ENCODE measurements at places on chromosomes 1 and 21.

- peak; percentile 74 for DNase-seq
Measured at GRCh38 chr21:26967062-26967913, at the start of gene ADAMTS5. Gene ADAMTS5, minus strand, starts transcription at chr21:26967088. Its CDS starts 697 bp downstream, at chr21:26966391.

DNA sequence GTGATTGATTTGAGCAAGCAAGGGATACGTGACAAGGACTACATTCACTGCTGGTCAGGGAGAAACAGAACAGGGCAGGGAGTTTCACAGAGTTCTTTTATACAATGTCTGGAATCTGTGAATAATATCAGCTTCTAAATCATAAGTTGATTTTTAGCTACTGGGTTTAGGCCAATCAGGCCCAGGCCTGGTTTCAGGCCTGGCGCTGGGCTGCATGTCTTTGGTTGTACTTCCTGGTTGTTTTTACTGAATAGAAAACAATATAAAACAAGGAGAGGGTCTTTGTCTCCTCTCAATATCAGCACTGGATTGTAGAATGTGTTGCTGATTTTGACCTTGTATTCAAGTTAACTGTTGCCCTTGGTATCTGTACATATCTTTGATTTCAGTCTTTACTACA lies 865 bp upstream of the AMY2A start:
- DNase-seq = no peak

- DNase-seq = no peak
Measured at GRCh38 chr1:145889722-145890121, 4.1 kb upstream of the ANKRD35 start.

DNA sequence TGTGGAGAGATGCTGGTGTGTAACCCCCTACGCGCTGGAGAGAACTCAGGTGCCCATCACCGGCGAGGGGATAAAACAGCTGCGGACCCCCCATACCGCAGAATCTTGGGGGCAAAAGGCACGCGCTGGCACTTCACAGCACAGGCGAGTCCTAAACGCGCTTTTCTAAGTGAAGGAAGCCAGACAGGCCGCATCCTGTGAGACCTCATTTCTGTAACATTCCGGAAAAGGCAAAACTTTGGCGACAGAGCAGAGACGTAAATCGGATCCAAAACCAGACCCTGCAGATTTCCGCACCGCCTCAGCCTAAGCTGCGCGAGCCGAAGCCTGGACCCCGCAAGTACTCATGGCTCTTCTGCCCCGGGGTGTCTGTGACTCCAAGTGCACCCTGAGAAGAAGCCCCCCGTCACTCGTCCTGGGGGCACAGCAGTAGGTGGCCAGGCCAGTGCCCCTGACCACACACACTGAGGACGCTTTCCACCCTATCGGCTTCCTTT lies 60.9 kb downstream of the SLX9 start:
- no peak for DNase-seq

DNA sequence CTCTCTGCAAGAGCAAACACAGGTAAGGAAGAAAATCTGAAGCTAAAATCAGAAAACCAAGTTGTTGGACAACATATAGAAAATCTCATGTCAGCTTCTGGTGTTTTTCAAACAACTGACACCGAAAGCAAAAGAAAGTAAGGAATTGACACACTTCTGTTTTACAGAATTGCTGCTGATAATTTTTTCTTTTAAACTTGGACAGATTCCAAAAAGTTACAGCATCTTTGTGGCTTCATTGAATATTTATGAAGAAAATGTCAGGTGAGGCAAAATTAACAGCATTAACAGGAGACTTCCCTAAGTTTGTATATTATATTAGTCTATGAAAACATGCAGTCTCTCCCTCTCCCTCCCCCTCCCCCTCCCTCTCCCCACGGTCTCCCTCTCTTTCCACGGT lies 14.9 kb upstream of the CTSS start:
- no peak for DNase-seq

- no peak for DNase-seq
Measured at GRCh38 chr1:230270185-230270558, 156.0 kb downstream of the PGBD5 start.

DNA sequence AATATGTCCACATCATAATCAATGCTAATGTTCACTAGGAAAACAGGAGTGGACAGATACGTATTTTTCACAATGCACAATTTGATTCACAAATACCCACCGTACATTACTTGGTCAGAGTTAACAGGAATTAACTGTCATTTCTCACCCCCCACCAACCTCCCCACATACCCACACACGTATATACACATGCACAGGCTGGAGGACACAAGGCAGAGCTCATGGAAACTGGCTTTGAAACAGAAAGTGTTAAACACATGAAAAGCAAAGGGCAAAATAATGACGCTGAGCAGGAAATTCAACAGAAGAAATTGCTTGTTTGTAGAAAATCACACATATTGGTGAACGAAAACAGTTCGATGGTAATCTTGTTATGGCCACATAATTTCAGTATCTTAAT lies 188.4 kb upstream of the DMRTA2 start:
- DNase-seq = no peak

GRCh38 chr1:209993061-209993830 lies 55.2 kb downstream of the SYT14 start:
- no peak for DNase-seq

GRCh38 chr1:89732643-89733222 lies 88.1 kb upstream of the LRRC8D start:
- DNase-seq = no peak

GRCh38 chr21:46269466-46269865 lies 15.9 kb downstream of the MCM3AP start:
- DNase-seq = no peak

- peak; percentile 91 for DNase-seq
Measured at GRCh38 chr1:183416850-183417771, 1.1 kb downstream of the NMNAT2 start.

- no peak for DNase-seq
Measured at GRCh38 chr1:93665015-93665414, 16.6 kb downstream of the BCAR3 start.

DNA sequence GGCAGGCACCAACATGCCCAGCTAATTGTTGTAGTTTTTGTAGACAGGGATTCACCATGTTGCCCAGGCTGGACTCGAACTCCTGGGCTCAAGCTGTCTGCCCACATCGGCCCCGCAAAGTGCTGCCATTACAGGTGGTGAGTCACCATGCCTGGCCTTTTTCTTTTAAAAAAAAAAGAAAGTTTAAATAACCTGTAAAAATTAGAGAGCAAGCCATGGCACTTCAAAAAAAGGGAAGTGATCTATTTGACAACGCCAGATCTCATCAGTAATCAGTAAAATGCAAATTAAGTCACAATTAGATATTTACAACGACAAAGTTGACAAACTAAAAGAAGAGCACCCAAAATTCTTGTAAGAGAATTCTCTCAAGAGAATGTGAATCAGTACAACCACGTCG lies 2.9 kb upstream of the RBBP5 start:
- DNase-seq = no peak

GRCh38 chr21:32682696-32683474 lies 44.9 kb downstream of the SYNJ1 start:
- DNase-seq = no peak

GRCh38 chr1:76083189-76083588 lies 8.6 kb downstream of the ST6GALNAC3 start:
- DNase-seq = no peak

DNA sequence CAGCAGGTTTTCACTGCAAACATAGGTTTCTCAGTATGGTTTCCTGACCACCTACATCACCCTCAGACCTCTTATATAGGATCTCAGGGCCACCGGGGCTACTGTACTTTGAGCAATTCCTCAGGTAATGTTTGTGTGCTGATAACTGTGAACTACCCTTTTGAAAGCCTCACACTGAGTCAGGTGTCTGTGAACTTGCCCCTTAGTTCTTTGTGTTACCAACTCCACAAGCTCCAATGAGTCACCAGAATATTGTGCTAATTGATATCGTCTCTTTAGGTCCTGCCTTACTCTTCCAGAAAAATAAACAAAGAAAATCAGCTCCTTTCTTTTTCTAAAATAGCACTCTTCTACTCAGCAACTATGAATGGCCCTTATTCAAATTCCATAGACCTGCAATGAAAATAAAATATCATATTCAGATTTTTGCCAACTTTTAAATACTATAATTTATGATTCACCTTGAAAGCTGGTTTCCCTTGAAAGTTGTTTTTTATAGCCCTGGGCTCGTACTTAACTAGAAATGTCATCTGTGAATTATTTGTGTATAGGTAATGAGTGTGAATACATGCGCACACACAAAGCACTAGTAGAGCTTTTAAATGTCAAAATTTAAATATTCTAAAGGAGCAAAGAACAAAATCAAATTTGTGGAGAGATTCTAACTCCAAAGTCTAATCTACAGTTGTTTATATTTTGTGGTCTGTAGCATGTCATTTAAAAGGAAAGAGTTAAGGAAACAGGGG lies 88.1 kb upstream of the WARS2 start:
- DNase-seq = no peak

DNA sequence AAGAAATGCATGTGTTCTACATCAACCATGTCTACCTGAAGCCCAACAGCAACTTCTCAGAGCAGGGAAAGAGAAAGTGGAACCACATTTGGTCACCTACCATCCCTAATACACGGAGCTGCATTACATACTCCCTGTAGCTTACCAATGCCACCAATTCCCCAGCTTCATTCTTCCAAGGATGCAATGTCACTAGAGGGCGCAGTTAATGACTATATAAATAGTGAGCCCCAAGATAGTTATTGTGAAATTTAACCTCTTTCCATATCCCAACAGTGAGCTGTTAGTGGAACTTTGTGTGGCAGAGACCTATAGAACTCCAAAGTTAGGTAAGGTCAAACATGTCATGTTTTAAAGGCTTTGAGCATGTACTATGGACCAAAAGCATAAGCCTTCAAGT lies 618.3 kb downstream of the SMYD3 start:
- peak; percentile 86 for DNase-seq

GRCh38 chr1:94425821-94426484 lies 7.8 kb downstream of the ABCD3 start:
- DNase-seq = no peak

- peak; percentile 53 for DNase-seq
Measured at GRCh38 chr1:196380316-196380715, 227.9 kb downstream of the KCNT2 start.

DNA sequence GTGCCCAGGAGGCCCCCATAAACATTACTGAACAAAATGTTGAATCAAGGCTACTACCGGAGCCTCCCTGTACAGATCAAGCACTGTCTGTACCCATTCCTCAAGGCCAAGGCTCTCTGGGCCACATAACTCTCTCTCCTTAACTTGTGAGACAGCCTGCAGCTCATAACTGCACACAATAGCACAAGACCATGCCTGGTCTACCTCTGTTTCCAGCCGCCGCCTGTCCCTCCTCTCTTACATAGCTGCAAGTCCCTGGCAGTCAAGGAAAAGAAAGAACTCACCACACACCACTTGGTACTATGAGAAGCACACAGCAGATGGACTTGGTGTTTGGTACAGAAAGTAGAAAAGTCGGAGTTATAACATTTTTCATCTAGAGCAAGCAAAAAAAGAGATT lies 91.1 kb downstream of the SSBP3 start:
- DNase-seq = no peak

- no peak for DNase-seq
Measured at GRCh38 chr1:182192215-182192614, 130.7 kb upstream of the ZNF648 start.

DNA sequence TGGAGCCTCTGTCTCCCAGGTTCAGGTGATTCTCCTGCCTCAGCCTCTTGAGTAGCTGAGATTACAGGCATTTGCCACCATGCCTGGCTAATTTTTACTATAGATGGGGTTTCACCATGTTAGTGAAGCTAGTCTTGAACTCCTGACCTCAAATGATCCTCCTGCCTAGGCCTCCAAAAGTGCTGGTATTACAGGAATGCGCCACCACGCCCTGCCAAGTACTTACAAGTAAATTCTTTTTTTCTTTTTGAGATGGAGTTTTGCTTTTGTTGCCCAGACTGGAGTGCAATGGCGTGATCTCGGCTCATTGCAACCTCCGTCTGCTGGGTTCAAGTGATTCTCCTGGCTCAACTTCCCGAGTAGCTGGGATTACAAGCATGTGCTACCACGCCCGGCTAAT lies 42.5 kb downstream of the RPRD2 start:
- DNase-seq = peak; percentile 27

DNA sequence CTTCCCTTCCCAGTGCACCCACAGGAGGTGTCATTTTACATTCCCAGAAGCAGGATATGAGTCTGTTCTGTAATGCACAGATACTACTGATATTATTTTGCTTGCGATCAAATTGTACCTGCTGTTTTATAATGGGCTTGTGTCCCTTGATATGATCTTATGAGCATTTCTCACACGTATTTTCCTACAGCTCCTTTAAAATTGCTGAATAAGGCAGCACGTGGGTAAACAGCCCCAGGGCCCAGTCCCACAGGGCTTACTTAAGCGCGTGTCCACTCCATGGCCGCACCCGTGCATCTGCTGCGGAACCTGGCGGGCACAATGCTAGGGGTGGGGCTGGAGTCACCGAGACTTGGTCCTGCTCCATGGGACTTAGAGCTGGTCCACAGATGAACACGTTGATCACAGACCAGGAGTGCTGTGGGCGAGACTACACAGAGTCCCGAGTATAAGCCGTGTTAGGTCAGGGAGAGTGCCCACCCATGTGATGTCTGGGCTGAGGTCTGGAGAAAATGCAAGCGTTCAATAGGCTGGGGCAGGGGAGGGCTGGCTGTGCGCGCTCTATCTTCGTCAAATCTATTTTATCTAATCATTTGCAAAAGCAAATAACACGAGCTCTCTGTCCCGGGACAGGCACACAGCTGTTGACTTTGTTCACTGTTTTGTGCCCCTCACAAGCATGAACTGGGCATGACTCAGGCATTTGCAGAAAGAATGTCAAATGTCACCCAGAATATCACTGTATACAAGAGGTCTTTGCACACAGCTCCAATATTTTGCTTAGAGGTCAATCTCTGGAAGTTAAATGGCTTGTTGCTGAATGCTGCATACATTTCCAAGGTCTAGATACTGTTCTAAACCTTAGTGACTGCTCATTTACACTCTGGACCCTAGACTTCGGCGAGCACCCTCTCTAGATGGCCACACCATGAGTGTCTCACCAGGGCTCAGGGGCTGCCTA lies 119.3 kb downstream of the CRYAA start:
- DNase-seq = no peak

DNA sequence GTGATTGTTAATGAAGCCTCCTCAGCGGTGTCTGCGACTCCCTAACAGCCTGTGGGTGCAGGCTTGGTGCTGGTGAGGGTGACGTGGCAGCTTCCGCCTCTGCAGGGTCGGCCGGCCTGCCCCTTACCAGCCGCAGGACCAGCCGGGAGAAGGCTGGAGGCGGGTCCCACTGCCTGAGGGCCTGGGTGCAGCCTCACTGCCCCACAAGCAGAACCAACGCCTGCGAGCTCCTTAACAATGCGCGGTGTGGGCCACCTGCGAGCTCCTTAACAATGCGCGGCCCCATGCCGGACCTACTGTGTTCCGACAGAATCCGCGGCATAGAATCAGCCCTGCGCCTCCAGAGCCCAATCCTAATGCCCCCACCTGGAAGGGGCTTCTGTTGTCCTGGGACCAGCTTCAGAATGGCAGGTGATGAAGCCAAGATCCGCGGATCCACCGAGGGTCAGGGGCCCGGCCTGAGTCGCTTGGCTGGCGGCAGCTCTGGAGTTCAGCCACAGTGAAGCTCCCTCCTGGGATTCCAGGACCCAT lies 54.4 kb upstream of the AJAP1 start:
- no peak for DNase-seq

DNA sequence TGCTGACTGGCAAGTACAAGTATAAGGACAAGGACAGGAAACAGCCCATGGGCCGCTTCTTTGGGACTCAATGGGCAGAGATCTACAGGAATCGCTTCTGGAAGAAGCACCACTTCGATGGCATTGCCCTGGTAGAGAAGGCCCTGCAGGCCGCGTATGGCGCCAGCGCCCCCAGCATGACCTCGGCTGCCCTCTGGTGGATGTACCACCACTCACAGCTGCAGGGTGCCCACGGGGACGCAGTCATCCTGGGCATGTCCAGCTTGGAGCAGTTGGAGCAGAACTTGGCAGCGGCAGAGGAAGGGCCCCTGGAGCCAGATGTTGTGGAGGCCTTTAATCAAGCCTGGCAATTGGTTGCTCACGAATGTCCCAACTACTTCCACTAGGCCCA lies 32.0 kb downstream of the SLC16A1 start:
- peak; percentile 25 for DNase-seq

Data from GM23338 (cell line).